ENCODE measurements at places on chromosomes 12 and 14.

DNA sequence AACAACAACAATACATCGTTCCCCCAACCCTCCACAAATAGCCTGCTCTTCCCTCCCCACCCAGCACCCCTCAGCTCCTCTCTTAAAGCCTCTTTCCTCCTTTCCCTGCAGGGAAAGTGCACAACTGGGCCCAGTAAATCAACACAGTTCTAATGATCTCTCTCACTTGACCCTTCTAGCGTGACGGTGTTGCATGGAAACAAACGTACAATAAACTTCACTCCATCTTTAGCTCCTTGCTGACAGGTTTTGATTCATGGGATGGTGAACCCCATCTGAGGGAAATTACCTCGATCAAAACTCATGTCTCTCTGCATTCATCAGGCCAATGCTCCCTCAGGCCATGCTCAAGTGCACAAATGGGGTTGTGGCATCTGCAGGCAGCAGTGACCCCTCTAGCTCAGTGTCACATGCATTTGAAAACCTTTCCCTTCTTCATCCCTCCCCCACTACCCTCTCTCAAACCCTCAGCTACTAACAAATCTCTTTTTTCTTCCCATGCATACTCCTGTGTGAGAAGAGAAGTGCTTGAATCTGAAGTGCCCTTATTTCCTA is 22.9 kb downstream of the GDF11 start:
- no peak for DNase-seq

GRCh38 chr14:78921856-78922255 is 751.7 kb downstream of the NRXN3 start:
- no peak for DNase-seq

DNA sequence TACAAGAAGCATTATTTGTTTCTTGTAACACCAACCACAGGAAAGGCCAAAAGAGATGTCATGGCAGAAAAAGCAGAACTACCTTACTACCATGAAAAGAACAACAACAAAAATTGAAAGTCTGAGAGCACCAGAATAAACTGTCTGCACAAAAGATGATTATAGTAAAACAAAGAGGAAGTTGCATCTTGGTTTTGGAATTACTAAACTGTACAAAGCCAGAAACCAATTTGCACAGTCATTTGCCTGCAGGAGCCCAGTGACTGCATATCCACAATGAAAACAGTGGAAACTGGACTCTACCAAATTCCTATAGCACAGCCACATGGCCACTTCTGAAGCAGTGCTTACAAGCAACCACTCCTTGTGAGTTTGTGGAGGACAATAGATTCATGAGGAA is 276.2 kb downstream of the SSPN start:
- no peak for DNase-seq

GRCh38 chr12:123830675-123831074 is 68.6 kb downstream of the DNAH10 start:
- no peak for DNase-seq

GRCh38 chr12:5402009-5402935 is 29.6 kb upstream of the NTF3 start:
- DNase-seq: no peak

DNA sequence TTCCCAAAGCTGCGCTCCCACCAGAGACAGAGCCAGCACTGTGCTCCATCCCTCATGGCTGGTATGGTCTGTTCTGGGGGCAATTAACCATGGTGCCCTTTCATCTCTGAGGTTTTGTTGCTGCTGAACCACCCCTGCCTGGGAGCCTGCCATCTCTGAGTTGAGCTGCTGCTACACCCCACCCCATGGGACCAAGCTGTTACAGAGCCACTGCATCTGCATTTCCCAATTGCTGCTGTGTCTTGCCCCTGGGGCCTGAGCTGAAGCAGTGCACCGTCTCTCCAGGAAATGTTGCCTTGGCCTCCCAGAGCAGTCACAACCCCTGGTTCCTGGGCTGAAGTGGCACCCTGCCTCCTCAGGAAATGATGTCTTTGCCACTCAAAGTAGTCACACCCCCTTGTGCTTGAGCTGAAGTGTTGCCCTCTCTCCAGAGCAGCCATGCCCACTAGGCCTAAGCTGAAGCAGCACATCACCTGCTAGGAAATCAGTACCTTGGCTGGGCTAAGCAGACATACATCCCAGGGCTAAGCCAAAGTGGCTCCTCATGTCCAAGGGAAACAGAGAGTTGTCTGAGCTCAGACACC is 140.3 kb downstream of the RERGL start:
- DNase-seq: no peak

GRCh38 chr12:45939759-45940158 is 50.6 kb downstream of the SCAF11 start:
- no peak for DNase-seq

GRCh38 chr12:91091916-91092715 is 19.2 kb downstream of the LUM start:
- DNase-seq: no peak

DNA sequence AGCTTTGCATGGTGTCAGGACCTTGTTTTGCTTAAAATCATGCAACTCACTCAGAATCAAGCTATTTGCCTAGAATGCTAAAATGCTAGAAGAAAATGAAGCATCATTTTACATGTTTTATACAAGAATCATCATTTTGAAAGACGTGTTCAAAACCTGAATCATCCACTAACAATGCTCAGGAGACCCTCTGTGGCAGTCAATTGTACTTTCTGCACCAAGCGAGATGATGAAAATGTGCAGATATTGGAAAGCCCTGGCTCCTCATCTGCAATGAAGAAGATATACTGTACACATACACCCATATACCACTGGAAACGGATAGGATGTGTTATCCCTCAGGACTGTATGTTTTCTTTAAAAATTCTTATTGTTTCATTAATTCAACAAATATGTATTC is 92.7 kb downstream of the DYRK2 start:
- no peak for DNase-seq

DNA sequence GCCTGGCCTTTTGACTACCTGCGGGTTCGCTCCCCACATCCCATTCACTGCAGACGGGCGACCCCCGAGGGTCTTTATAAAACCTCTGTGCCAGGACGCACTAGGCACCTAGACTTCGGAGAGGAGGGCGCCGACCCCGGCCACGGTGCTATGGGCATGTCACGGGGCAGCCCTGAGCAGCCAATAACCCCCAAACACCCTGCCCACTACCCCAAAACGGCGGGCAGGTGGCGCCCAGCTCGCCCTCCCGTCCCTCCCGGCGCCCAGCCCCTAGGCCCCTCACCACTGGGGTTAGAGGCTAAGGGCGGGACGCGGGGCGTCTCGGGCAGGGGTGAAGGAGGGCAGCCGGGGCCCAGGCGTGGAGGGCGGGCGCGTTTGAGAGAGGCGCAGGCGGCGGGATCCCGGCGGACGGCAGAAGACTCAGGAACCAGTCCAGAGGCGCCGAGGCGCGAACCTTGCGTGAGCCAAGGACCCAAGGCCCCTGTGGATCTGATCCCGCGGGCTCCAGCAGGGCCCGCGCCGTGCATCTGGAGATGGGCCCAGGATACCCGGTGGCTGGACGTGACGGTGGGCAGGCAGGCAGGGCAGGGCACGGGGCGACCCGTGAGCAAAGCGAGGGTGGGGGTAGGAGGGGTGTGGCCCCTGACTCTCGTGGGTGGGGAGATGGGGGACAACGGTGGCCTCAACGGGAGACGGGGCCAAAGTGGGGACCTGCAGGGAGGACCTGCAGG is 11.1 kb downstream of the KRT85 start:
- no peak for DNase-seq

GRCh38 chr14:49875640-49876198 is 17.2 kb upstream of the ARF6 start:
- DNase-seq: no peak

DNA sequence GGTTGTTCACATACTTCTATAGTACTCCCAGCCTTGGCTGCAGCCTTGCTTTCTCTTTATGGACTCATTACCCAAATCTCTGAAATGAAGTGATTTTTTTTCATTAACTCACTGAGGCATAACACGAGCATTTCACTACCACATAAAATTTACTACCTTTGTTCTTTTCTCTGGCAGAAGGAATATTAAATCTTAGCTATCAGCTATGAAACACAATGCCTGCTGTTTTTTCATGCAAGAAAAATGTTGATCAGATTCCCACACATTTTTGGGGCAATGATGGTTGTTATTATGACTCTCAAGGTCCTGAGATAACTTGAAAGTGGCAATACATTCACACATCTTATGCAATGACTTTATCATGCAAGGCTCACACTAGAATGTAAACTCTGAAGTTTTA is 225.3 kb upstream of the ATP2B1 start:
- DNase-seq: no peak

GRCh38 chr12:27107986-27108385 is 25.6 kb upstream of the C12orf71 start:
- no peak for DNase-seq

DNA sequence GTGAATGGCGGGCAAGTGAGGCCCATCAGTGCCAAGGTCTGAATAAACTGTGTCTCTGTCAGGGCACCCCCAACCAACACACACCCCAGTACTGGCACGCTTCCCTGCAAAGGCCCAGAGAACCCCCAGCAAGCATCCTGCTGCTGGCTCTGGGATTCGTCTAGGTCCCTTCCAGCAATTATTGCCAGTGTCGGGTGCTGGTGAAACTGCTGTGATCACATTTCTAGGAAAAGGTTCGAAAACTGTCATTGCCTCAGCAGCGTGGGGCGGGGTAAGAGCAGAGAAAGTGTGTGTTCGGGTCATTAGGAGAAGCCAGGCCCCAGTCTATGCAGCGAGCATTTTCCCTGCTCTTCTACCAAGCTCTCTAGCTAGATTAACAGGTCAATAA is 2.5 kb downstream of the FAM222A start:
- no peak for DNase-seq

DNA sequence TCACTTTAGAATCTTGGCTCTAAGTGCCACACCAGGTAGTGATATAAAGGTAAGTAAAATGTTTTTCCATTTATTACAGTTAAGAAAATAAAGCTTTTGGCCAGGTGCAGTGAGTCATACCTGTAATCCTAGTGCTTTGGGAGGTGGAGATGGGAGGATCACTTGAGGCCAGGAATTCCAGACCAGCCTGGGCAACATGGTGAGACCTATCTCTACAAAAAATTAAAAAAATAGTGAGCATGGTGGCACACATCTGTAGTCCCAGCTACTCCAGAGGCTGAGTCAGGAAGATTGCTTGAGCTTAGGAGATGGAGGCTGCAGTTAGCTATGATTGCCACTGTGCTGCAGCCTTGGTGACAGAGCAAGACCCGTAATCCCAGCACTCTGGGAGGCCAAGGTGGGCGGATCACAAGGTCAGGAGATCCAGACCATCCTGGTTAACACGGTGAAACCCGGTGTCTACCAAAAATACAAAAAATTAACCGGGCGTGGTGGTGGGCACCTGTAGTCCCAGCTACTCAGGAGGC is 5.0 kb downstream of the FANCM start:
- no peak for DNase-seq

GRCh38 chr12:18306311-18306710 is 45.0 kb downstream of the PIK3C2G start:
- no peak for DNase-seq

GRCh38 chr12:132740652-132741051 is 21.0 kb downstream of the ANKLE2 start:
- no peak for DNase-seq
